ENCODE measurements at places on chromosomes 2 and 18.

- no peak for DNase-seq
Observed at GRCh38 chr2:100571668-100572067, 8.9 kb downstream of the PDCL3 start.

- DNase-seq: no peak
Observed at GRCh38 chr2:104434318-104434792, 419.6 kb upstream of the POU3F3 start.

GRCh38 chr18:77061946-77062517 is 70.6 kb downstream of the MBP start:
- DNase-seq: no peak

DNA sequence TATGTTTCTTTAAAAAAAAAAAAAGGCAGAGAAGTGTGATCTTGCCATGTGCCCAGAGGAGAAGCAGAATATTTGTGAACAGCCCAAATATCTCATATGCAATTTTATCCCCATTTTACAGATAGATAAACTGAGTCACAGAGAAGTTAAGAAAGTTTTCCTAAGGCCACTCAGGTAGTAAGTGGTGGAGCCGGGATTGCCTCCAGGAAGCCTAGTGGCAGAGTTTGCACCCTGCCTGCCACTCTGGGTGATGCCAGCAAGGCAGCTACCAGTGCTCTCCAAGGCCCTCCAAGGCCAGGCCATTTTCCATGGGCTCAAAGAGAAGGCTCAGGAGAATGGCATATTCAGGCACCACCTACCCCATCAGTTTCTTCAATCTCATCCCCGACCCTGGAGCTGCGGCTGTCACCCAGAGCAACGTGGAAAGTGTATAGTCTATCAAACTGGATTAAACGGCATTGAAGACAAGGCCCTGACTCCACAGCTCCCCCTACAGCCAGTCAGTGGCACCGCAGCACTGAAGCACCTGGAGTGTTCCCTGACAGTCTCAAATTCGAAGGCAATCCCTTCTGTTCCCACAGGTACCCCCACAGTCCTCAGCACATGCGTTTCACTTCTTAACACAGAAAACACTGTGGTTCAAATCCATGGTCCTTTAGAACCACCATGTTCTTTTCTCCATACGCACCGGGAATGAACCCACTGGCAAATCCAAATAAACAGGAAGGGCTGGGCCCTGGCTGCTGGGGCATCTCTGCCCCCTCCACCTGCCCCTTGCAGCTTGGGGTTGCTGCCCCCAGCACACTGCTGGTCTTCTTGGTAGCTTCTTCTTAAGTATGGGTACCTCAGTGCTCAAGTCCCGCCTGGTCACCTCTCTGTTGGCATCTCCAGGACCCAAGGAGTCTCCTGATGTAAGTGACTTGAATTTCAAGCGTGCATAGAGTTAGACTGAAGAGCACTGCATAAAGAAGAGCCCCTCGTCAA is 175.3 kb downstream of the INHBB start:
- DNase-seq: no peak

- no peak for DNase-seq
Observed at GRCh38 chr2:9809448-9810088, 33.7 kb upstream of the TAF1B start.

- no peak for DNase-seq
Observed at GRCh38 chr2:137981112-137981656, 16.9 kb downstream of the HNMT start.

GRCh38 chr18:36128907-36129299 is 237 bp downstream of the SLC39A6 start:
- no peak for DNase-seq

DNA sequence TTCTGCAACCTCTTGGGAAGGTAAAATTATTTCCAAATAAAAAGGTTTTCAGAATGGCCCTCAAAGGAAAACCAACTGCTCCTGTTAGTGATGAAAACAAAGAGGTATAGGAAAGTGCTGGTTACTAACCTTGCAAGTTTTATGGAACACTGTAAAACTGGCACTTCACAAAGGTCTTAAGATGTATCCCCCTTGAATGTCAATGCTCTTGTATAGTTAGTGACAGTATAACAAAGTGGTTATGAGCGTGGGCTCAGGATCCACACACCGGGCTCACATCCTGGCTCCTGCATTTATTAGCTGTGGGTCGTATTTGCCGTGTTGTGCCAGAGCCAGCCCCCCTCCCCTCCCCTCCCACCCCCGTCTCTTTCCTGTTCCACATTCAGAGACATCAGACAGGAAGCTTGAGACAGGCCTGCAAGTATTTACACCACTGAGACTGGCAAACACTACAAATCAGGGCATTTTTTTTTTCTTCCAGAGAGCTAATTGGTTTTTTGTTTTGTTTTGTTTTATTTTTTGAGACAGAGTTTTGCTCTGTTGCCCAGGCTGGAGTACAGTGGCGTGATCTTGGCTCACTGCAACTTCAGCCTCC is 9.2 kb upstream of the DNPEP start:
- no peak for DNase-seq

GRCh38 chr18:26215247-26215970 is 10.8 kb upstream of the TAF4B start:
- DNase-seq: no peak

- DNase-seq: no peak
Observed at GRCh38 chr18:23612434-23613090, 26.3 kb upstream of the NPC1 start.

DNA sequence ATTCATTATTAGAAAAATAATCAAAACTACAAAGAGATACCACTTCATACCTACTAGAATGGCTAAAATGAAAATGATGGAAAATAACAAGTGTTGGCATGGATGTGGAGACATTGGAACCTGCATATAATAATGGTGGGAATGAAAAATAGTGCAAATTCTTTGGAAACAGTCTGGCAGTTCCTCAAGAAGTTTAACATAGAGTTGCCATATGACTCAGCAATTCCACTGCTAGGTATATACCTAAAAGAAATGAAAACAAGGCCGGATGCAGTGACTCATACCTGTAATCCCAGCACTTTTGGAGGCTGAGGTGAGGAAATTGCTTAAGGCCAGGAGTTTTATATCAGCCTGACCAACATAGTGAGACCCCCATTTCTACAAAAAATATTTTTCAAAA is 41.6 kb upstream of the ACYP2 start:
- DNase-seq: no peak

GRCh38 chr2:28430377-28430765 is 37.7 kb downstream of the FOSL2 start:
- DNase-seq: no peak

DNA sequence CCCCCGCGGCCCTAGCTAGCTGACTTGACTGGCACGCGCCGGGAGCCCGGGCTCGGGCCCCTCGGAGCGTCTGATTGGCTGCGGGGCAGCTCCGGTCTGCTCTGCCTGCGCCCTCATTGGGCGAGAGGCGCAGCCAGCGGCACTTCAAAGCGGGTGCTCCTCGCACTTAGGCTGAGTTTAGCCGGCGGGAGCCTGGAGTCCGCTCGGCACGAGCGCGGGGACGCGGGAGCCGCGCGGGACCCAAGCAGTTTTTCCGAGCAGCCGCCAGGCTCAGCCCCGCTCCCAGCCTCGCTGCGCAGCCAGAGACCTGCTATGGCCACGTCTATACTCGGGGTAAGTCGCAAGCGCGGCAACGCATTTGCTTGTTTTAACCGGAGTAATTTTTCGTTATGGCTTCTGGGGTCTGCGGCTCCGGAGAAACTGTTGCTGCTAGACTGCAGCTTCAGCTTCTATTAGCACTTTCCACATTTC is at the start of gene SP9:
TSS of gene SP9 (plus strand) at position 174 of the 471 bp plus-strand sequence. CDS start at position 313, 139 bp downstream.
- no peak for DNase-seq

- DNase-seq: no peak
Observed at GRCh38 chr18:8142131-8142711, 467.0 kb upstream of the RAB12 start.

- DNase-seq: no peak
Observed at GRCh38 chr18:23635283-23636070, 27.2 kb downstream of the ANKRD29 start.

DNA sequence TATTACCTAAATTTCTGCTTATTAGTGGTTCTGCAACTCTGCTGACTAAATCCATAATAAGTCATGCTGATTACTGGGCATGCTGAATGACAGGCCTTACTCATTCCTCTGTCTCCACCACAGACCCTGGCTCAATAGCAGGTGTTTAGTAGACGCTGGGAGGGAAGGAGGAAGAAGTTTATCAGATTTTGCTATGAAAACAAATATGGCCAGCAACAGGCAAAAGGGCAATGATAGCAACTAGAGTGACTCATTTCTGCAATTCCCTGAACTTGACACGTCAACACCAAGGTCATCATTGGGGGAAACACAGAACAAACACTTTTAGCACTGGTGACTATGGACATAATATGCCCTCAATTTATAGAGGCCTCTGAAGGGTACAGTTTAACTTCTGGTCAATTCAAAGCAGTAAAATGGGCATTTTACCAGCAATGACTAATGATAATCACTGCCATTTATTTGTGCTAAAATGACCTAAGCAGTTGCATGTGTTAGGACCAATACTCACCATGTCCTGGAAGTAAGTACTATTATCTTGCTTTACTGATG is 35.2 kb downstream of the TMEM163 start:
- no peak for DNase-seq

GRCh38 chr2:204251158-204251997 is 293.9 kb upstream of the PARD3B start:
- no peak for DNase-seq

DNA sequence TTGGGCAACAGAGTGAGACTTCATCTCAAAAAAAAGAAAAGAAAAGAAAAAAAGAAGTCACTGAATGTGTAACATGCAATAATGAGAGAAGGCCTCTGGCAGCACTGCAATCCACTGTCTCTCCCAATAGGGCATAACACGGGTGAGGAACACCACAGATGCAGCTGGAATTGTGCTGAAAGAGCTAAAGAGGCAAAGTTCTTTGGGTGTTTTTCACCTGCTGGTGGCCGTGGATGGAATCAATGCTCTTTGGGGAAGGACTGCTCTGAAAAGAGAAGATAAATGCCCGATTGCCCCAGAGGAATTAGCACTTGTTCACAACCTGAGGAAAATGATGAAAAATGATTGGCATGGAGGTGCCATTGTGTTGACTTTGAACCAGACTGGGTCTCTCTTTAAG is 31.0 kb upstream of the CYBRD1 start:
- DNase-seq: no peak

- DNase-seq: no peak
Observed at GRCh38 chr2:200693836-200694470, 108.1 kb downstream of the AOX1 start.

DNA sequence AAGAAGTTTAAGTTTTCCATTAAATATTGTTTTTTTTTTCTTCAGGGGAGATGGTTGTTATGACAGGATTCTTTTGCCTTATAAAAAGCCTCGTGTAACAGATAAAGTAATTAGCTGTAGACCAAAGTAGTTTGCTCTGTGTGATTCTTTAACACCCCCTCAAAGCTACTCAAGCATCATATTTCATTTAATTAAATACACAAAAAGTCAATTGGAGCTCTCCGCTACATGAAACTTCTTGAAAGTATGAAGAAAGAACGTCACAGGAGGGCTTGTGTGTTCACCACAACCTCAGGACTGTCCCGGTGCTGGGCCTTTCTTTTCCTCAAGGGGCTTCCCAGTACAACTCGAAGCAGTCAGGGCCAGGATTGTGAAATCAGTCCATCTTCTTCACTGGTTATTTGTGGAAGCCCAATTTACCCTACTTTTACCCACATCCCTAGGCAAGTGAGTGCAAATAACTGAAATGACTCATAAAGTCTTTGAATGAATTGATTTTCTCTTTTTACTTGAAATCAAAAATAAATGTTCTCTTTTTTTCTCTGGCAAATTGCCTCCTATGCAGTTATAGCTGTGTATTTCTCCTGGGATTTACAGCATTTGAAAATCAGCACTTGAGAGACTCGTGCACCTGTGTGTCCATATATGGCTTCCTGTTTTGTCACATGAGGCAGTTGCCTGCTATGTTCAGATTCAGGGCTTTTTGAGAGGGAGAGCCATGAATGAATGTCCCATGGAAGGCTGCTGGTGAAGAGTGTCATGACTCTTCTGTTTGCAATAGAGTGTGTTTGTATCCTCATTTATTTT is 48.6 kb downstream of the LINC00305 start:
- DNase-seq: no peak

- no peak for DNase-seq
Observed at GRCh38 chr18:59085797-59086196, 53.9 kb upstream of the SEC11C start.

- DNase-seq: no peak
Observed at GRCh38 chr18:62637403-62637802, 77.9 kb upstream of the PHLPP1 start.

- no peak for DNase-seq
Observed at GRCh38 chr18:26403491-26403890, 144.9 kb downstream of the KCTD1 start.

DNA sequence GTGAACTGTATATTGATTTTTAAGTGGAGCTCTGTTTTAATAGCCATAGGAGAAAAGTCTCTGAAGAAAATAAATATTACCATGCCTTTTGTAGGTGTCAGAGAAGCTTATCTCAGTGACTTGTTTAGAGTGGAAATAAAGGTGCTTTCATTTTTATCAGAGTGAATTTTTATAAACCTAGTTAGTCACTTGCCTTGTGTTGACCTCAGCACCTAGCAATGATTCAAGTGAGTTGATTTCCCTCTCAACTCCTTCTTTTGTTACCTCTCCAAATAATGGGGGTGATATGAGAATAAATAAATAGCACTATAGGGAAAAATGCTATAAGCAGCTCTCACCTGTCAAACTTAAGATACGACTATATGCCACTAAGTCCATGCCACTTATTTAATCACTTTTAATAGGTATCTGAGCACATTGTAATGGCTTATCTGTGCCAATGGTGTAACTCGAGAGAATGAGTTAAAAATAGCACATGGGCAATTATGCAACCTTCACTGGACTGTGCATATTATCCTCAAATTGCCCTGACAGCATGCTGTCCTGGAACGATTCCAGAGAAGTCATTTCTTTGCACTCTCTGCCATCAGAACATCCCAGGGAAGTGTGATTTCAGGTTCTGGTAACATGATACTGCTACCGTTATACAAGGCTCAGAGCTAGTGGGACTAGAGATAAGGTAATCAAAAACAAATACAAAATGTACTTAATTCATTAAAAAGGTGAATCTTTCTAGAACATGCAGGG is 290.8 kb downstream of the CCDC85A start:
- DNase-seq: no peak

DNA sequence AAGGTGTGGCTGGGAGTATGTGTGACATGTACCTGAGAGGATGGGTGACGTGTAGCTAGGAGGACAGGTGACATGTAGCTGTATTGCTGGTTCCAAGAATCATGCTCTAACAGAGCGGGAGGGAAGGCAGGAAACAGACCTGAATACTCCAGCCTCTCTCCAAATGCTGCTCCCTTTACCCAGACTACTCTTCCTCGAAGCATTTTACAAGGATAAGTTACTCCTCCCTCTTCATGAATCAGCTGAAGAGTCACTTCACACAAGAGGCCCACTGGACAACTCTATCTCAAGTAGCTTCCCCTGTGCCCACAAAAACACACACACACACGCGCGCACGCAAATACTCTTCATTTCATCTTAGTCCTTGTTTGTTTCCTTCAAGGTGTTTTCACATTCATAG is 52.6 kb upstream of the KIDINS220 start:
- DNase-seq: no peak

GRCh38 chr2:158034198-158034866 is 67.3 kb upstream of the UPP2 start:
- DNase-seq: no peak

Measured in stimulated activated CD8-positive, alpha-beta memory T cell treated with anti-CD3 and anti-CD28 coated beads, Interleukin-4, amount 100 ng/mL, for 24 hours (primary cell).